Pancreas (tissue), 10 donors: ENCODE measurements at places on chromosomes 5 and 9. TPM values are rescaled to one million over a fixed set of nuclear protein-coding genes. Genes with fewer than 3 reads are reported as not detected.

GRCh38 chr5:17978954-17979353 lies 344.7 kb downstream of the TAF11L14 start:
- H3K36me3 ChIP-seq, result no peaks in the 10 kb centered on the region
- no peaks in the 10 kb centered on the region for H3K27me3 ChIP-seq

The SETD9 gene
- total RNA-seq, result 8.3 TPM

GRCh38 chr5:878125-878524 lies 14.5 kb downstream of the BRD9 start:
- DNase-seq, result no peak
- H3K27me3 ChIP-seq, result no peaks in the 10 kb centered on the region
- no peak overlapping the region for H3K27ac ChIP-seq
- no peaks in the 10 kb centered on the region for H3K4me1 ChIP-seq
- peaks cover 38% of the 10 kb centered on the region for H3K36me3 ChIP-seq

DNA sequence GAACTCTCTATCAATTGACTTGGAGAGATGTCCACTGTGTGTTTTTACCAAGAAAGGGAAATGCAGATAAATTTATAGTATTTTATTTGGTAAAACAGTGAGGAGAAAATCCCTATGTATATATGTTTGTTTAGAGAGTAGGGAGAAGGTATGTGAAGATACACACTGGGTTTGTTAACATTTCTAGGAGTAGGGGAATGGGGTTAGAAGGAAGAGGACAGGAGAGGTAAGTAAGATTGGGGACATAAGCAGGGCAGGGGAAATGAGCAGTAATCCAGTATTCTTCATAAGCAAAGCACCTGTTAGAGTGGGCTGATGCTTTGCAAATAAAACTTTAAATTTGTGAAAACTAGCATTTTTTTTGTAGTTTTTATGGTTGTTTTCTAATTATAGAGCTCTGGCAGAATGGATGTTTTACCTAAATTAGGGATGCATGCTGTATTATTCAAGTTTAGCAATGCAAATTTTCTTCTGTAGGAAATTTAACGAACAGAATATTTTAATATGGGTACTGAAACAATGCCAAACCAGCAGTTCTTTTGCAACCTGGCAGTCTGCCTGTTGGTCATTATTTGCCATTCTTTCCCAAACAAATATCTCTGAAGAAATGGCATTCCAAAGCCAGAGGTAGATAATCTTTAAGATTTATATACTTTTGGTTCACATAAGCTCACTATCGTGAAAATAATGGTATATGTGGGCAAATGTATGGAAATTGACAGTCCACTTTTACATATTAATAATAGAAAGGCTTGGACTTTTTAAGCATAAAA lies 19.4 kb upstream of the DCP2 start:
- H3K4me1 ChIP-seq, result peaks cover 16% of the 10 kb centered on the region
- no peak overlapping the region for H3K4me3 ChIP-seq
- no peaks in the 10 kb centered on the region for H3K36me3 ChIP-seq
- H3K27ac ChIP-seq, result no peak overlapping the region
- no peaks in the 10 kb centered on the region for H3K27me3 ChIP-seq
- DNase-seq, result no peak

DNA sequence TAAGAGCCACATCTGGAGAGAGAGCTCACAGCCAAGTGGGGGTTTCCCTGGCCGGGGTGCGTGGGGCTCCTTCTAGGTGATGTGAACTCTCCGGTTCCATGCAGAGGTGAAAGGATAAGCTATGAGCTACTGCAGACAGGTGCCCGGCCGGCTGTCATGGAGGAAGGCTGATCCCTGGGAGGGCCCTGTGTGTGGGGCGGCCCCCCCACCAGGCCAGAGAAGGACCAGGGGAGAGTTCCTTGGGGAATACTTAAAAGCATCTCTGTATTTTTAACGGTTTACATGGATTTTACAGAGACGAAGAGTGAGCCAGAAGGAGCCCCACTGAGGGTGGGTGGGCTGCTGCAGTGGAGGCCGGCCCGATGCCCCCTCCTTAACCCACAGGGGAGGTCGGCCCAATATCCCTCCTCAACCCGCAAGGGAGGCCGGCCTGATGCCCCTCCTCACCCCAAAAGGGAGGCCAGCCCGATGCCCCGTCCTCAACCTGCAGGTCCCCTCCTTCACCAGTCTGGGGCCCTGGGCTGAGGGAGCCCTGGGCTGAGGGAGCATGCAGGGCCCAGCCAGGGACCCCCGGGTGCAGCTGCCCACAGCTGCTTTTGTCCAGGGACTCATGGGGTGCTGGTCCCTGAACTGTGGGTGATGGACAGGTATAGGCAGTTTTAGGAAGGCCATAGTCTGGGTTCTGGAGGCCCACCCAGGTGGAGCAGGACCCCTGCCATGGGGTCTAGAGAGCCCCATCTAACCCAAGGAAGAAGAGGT lies 31.9 kb downstream of the MRPL36 start:
- H3K27me3 ChIP-seq, result no peaks in the 10 kb centered on the region
- H3K27ac ChIP-seq, result no peak overlapping the region
- no peak overlapping the region for H3K4me3 ChIP-seq
- DNase-seq, result no peak

The RETREG1 gene
- total RNA-seq, result 15.9 TPM

The TSLP gene
- total RNA-seq, result 0.12 TPM

- no peaks in the 10 kb centered on the region for H3K4me1 ChIP-seq
- H3K36me3 ChIP-seq, result no peaks in the 10 kb centered on the region
- DNase-seq, result no peak
- no peak overlapping the region for H3K27ac ChIP-seq
- H3K4me3 ChIP-seq, result no peak overlapping the region
These were observed 217.5 kb upstream of the SH3GL2 start for GRCh38 chr9:17361378-17361777.

The PPP3R2 gene
- not detected for total RNA-seq

The HDHD3 gene
- 44.0 TPM for total RNA-seq

The MAMDC2 gene
- 1.2 TPM for total RNA-seq

- H3K4me1 ChIP-seq, result no peaks in the 10 kb centered on the region
- no peak for DNase-seq
- H3K4me3 ChIP-seq, result no peak overlapping the region
- no peak overlapping the region for H3K27ac ChIP-seq
- no peaks in the 10 kb centered on the region for H3K36me3 ChIP-seq
These were observed 17.2 kb downstream of the TSPAN17 start for GRCh38 chr5:176664479-176664878.

DNA sequence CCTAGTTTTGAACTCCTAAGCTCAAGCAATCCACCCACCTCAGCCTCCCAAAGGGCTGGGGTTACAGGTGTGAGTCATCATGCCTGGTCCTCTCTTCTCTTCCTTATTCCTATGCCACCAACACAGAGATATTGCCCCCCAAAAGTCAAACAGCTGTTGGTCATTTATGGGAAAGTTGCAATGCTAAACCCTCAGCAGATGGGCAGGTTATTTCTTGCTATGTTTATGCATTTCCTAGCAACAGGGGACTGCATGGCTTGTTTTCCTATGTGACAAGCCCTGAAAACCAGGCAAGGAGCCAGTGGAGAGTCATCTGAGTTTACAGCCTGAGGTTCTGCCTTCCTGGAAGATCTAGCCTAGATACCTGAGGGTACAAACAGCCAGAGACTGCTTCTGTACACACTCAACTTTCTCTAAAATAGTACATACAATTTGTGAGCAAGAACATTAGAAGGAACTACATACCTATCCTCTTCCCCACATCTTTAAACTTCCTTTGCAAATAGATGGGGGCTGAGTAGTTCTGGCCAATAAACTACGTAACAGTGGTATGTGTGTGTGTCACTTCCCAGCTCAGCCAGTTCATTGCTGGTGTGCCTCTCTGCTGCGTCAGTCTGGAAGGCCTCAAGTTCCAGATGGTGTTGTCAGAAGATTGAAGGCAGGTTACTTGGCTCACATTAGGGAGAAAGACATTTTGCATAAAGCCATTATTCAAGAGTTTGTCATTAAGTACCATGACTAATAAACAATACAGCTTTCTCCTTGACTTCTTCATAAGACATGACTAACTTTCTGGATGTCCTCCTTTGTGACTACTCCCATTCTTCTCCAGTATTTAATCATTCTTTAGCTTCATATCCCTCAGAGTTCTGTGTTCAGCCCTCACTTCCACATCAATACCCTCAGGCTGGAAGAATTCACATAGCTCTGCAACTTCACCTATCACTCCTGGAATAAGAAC lies 65.3 kb downstream of the CSNK1A1 start:
- peaks cover 14% of the 10 kb centered on the region for H3K4me1 ChIP-seq
- no peaks in the 10 kb centered on the region for H3K36me3 ChIP-seq
- H3K27me3 ChIP-seq, result no peaks in the 10 kb centered on the region
- no peak for DNase-seq

The DMRT3 gene
- not detected for total RNA-seq

The TLX3 gene
- total RNA-seq, result not detected

GRCh38 chr5:157963761-157964160 lies 104.8 kb upstream of the CLINT1 start:
- DNase-seq, result no peak
- no peaks in the 10 kb centered on the region for H3K27me3 ChIP-seq
- H3K4me1 ChIP-seq, result no peaks in the 10 kb centered on the region
- H3K27ac ChIP-seq, result no peak overlapping the region

GRCh38 chr5:138542180-138542955 lies 668 bp downstream of the ETF1 start:
- no peaks in the 10 kb centered on the region for H3K36me3 ChIP-seq
- peaks cover 45% of the 10 kb centered on the region for H3K4me1 ChIP-seq
- H3K27me3 ChIP-seq, result no peaks in the 10 kb centered on the region
- peak overlapping the region; percentile 98 for H3K27ac ChIP-seq
- peak overlapping the region; percentile 85 for H3K4me3 ChIP-seq

- no peaks in the 10 kb centered on the region for H3K27me3 ChIP-seq
- peaks cover 9% of the 10 kb centered on the region for H3K36me3 ChIP-seq
- H3K27ac ChIP-seq, result no peak overlapping the region
- H3K4me3 ChIP-seq, result no peak overlapping the region
- H3K4me1 ChIP-seq, result no peaks in the 10 kb centered on the region
These were observed 28.2 kb downstream of the MTRR start for GRCh38 chr5:7897014-7897600.

The BTNL3 gene
- total RNA-seq, result 0.09 TPM

The HTR1A gene
- not detected for total RNA-seq

The ARHGEF28 gene
- 36.2 TPM for total RNA-seq

GRCh38 chr9:4982721-4983482 lies 2.2 kb upstream of the JAK2 start:
- no peak for DNase-seq
- no peak overlapping the region for H3K27ac ChIP-seq
- no peaks in the 10 kb centered on the region for H3K36me3 ChIP-seq
- H3K4me1 ChIP-seq, result peaks cover 6% of the 10 kb centered on the region
- H3K4me3 ChIP-seq, result no peak overlapping the region

DNA sequence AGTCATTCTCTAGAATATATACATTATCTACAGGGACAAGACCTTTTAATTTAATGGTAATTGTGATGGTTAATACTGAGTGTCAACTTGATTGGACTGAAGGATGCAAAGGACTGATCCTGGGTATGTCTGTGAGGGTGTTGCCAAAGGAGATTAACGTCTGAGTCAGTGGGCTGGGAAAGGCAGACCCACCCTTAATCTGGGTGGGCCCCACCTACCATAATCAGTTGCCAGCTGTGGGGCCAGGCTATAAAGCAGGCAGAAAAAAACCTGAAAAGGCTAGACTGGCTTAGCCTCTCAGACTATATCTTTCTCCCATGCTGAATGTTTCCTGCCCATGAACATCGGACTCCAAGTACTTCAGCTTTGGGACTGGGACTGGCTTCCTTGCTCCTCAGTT lies 112.2 kb upstream of the SMC2 start:
- no peaks in the 10 kb centered on the region for H3K36me3 ChIP-seq
- no peaks in the 10 kb centered on the region for H3K27me3 ChIP-seq
- H3K27ac ChIP-seq, result no peak overlapping the region

The GALNT12 gene
- 10.4 TPM for total RNA-seq

The IFNA21 gene
- total RNA-seq, result not detected

- H3K36me3 ChIP-seq, result no peaks in the 10 kb centered on the region
- H3K4me3 ChIP-seq, result no peak overlapping the region
- H3K27ac ChIP-seq, result no peak overlapping the region
- H3K27me3 ChIP-seq, result no peaks in the 10 kb centered on the region
- DNase-seq, result no peak
- H3K4me1 ChIP-seq, result no peaks in the 10 kb centered on the region
These were observed 429.0 kb downstream of the ZNF608 start for GRCh38 chr5:124317451-124317850.

GRCh38 chr9:105901514-105902109 lies 207.3 kb downstream of the TMEM38B start:
- no peak for DNase-seq
- H3K4me1 ChIP-seq, result no peaks in the 10 kb centered on the region
- H3K4me3 ChIP-seq, result no peak overlapping the region
- H3K27me3 ChIP-seq, result no peaks in the 10 kb centered on the region

The PCDHB9 gene
- 1.1 TPM for total RNA-seq

The SLCO6A1 gene
- total RNA-seq, result not detected

DNA sequence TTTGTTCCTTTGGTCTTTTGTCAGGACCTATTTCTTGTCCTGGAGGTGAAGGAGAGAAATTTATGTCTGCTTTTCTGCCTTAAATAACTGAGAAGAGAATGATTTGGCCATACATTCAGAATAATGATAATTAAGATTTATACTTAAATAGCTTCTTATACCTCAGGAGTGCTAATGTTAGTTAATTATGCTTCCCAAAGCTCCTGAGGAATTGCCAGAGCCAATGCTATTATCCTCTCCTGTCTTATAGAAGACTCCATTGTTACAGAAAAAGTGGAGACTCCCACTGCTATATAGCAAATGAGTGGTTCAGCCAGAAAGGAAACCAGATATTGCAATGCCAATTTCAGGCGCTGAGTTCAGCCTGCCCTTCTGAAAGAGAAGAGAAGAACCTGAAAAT lies 67.0 kb downstream of the NTRK2 start:
- no peak overlapping the region for H3K4me3 ChIP-seq
- DNase-seq, result no peak
- no peaks in the 10 kb centered on the region for H3K36me3 ChIP-seq
- no peak overlapping the region for H3K27ac ChIP-seq
- no peaks in the 10 kb centered on the region for H3K27me3 ChIP-seq

DNA sequence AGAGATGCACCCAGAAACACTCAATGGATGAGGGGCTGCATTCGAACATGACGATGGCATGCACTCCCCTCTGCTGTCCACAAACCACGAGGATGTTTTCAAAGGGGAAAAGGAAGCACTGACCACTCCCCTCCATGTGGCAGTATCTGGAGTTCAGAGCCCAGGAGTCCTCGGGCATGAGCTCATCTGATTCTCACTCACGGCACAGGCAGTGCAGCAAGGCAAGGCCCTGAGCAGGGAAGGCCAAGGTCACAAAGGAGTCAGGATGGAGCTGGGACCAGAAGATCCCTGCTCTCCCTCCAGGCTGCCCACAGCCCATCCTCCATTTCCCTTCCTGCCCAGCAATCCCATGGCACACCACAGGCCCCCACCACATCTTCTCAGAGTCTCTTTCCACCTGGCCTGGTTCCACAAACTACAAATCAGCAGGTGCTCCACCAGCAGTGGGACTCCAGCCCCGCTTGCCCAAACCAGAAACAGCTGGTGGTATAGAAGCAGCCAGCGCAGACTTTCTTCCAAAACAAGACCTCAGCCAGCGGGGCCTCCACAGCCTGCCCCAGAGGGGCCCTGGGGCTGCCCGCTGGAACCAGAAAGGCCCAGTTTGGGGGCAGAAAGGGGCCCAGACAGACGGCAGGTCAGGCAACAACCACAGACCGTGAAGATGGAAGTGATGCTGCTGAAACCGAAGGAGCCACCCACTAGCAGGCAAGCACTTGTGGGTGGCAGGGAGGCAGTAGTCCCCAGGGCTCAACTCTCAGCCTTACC lies 12.2 kb downstream of the TNIP1 start:
- no peak overlapping the region for H3K27ac ChIP-seq
- no peak overlapping the region for H3K4me3 ChIP-seq
- H3K4me1 ChIP-seq, result peaks cover 6% of the 10 kb centered on the region
- no peaks in the 10 kb centered on the region for H3K27me3 ChIP-seq
- no peaks in the 10 kb centered on the region for H3K36me3 ChIP-seq
